Naive thymus-derived CD4-positive, alpha-beta T cell (primary cell): ENCODE measurements at places on chromosomes 3 and 15. TPM values are rescaled to one million over a fixed set of nuclear protein-coding genes. Genes with fewer than 3 reads are reported as not detected.

The PIK3R4 gene
- total RNA-seq: 27.3 and 30.4 TPM in 2 replicates

DNA sequence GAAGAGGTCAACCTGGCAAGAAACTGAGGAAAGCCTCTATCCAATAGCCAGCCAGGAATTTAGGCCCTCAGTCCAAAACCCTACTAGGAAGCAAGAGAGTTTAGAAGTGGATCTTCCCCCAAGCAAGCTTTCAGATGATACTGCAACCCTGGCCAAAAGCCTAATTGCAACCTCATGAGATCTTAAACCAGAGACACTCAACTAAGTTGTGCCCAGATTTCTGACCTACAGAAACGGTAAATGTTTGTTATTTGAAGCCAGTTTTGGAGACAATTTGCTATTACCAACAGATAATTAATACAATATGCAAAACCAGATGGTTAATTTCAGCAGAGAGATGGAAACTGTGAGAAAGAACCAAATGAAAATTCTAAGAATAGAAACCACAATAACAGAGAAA is 21.7 kb upstream of the SUSD5 start:
- DNase-seq: no peak

DNA sequence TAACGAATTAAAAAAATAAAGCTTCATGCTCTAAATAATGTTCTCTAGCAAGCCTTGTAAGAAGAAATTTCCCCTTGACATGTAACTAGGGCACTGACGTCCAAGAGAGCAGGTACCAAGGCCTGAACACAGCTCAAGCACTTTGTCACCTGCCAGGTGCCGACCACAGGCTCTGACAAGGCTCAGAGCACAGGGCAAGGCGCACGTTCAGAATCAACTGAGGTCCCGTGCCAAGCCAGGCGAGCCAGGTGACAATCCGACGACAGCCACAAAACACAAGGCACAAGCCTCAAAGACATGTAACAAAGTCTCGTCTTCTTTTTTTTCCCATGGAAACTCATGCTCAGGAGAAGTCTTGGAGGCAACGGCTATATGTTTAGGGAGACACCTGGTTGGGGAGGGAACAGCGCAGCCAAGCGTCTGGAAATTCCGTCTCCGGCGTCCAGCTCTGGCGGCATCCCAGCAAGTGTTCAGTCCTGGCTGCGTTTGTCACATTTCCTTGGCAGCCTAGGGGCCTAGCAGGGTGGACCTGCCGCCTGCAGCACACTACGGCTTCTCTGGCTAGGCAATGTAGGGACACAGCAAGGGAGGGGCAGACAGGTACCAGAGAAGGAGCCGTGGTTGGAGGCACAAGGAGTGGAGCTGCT is 76.7 kb downstream of the ADAMTS17 start:
- DNase-seq: no peak

DNA sequence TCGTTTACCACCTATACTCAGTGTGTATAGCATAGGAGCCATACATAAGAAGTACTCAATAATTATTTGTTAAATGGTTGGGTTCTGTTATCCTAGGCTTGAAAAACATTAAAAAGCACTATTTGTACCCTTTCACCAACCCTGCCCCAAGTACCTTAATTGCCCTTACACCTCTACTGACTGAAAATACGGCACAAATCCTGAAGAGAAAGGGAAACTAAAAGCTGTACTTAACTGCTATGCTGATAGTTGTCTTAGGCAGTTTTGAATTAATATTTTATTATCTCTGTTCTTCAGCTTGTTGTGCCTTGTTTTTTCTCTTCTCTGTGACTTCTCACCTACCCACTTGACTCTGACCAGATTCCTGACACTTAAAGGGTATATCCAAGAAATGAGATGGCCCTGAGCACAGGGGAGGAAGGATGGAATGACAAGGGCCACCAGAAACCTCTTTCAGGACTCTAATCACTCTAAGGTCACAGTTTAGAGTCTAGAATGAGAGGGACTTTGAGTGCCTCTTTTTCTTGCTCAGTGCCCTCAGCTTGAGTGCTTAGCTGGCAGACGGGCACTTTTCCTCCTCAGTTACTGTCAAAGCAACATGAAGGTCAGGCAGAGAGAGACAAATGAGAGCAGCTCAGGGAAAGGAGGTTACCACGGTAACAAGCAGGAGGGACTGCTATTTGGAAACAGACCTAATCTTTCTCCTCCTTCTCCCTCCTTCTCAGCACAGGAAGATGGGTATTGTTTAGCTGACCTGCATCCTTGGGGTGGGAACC is 136.5 kb downstream of the ZNF609 start:
- no peak for DNase-seq
